ENCODE measurements at places on chromosomes 2 and 18.

- no peak for DNase-seq
Measured at GRCh38 chr2:19609266-19609665, 250.8 kb upstream of the OSR1 start.

GRCh38 chr2:6923319-6923718 lies 6.1 kb downstream of the RNF144A start:
- DNase-seq: no peak

- no peak for DNase-seq
Measured at GRCh38 chr2:136025057-136025973, 39.9 kb upstream of the DARS1 start.

DNA sequence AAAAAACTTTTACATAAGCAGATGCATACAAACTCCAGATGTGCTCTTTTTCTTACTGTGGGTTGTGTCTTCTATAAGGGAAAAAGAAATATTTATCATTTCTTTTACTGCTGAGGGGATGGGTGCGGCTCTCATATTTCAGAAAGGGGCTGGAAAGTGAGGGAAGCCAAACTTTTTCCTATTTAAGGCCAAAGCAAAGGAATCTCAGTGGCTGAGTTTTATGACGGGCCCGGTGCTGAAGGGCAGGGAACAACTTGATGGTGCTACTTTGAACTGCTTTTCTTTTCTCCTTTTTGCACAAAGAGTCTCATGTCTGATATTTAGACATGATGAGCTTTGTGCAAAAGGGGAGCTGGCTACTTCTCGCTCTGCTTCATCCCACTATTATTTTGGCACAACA lies at the start of gene COL3A1:
Gene COL3A1, plus strand, starts transcription at position 210 of the 400 bp plus-strand sequence. Its CDS starts 117 bp downstream, at position 327.
- no peak for DNase-seq

DNA sequence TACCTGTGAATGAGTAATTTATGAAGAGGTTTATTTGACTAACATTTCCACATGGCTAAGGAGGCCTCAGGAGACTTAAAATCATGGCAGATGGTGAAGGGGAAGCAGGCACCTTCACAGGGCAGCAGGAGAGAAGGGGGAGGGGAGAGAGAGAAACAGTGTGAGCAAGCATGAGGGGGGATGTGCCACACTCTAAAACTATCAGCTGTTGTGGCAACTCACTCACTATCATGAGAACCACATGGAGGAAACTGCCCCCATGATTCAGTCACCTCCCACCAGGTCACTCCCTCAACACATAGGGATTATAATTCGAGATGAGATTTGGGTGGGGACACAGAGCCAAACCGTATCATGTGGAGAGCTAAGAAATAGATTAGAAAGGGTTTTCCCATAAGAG lies 309.0 kb downstream of the RDH14 start:
- no peak for DNase-seq

DNA sequence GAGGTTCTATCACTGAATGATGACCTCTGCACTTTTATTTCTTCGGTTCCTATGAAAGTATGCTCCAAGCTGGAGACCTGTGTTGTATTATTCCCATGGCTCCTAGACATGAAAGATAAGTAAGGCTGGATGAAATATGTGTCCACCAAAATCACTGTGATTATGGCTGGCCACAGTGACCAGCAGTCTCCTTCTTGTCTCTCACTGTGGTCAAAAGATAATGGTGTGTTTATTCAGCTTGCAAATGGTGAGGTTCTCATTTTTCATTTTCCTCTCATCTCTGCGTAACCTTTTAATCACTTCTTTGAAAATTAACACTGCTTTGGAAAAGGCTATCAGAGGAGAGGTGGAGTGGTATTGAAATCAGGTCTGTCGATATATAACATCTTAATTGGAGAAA lies 107.8 kb upstream of the DAPL1 start:
- DNase-seq: no peak

- no peak for DNase-seq
Measured at GRCh38 chr2:11174222-11174621, 19.0 kb downstream of the SLC66A3 start.

DNA sequence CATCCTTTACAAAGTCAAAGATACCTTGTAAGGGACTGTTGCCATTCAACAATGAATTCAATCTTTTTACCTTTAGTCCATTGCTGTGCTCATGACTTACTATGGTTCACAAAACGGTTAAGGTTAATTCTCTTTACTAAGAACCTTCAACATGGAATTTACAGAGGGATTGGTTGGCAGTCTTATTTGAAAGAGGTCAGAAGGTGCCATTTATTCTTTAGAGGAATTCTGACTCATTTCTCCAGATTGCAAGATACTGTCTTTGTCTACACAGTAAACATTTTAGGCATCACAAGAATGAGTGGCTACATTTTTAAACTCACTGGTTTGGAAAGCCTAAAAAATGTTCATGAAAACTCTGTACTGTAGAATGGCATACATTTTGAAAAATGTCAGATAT lies 17.4 kb downstream of the KCNH7 start:
- DNase-seq: no peak

DNA sequence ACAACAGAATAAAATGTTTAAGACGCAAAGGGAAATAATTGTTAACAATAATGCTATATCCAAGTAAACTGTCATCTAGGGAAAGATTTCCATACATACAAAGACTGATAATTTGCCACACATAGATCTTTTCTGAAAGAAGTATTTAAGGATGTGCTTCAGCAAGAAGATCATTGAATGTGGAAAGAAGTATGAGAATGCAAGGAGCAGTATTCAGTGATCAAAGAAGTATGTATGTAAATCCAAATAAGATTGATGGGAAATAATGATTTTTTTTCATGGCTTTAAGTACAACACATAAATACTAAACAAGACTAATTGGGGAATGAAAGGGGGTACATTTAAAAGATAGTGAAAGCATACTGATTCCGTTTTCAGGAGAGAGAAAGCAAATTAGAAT lies 410.4 kb upstream of the HS6ST1 start:
- DNase-seq: no peak

DNA sequence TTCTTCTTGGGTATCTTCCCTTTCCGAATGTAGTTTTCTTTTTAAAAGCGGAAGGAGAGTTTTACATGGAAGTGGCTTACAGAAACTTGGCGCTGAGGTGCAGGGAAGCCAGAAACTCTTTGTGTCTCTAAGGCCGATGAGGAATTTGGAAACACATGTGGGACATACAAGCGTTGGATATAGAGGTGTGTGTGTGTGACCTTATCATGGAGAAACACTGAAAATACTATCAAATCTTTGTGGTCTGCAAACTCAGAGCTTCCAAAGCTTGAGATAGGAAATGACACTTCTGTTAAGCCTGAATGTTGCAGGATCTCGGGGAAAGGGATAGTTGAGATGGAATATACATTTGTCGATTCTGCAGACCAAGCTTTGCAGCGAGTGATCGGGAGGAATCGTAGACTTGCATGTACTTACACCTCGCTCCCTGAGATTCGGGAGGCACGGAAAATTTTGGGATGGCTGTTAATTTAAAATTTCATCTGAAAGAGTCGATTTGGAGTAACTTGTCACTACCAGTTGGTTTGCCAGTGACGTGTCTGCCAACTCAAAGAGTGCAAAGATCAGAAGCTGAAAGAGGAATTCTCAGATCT lies 1.0 kb downstream of the NAB1 start:
- no peak for DNase-seq

- DNase-seq: no peak
Measured at GRCh38 chr2:150478200-150478974, 9.1 kb downstream of the RND3 start.

DNA sequence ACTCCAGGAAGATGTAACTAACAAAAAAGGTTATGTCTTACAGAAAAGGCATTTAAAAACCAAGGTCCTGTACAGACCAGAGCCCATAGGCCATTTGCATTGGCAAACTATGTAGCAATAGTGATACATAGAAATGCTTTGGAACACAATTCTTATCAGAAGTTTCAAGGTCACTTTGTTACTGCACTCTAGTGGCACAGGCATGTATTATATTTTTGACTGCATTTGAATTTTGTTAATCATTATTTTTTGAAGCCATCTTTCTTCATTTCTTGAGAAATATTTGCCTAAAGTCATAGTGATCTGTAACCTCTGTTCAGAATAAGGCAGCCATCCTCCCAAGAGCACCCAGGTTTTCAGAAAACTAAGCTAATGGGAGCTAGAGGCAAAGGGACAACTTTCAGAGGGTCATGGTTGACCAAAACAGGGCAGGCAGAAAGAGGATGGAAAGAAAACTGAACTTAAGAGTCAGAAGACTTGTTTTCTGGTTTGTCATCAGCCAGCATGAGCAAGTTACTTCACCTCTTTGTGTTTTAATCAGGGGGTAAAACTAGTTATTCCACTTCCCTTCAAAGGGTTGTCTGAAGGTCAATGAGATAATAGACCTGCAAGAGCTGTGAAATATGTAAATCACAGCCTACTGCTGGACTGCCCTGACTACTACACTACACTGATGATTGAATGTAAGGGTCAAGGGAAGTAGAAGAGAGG lies 41.5 kb downstream of the SLC38A11 start:
- no peak for DNase-seq

- DNase-seq: no peak
Measured at GRCh38 chr2:163909411-163910080, 173.7 kb upstream of the FIGN start.
